ENCODE measurements at places on chromosomes 1 and 21. TPM values are rescaled to one million over a fixed set of nuclear protein-coding genes. Genes with fewer than 3 reads are reported as not detected.

Gene PEX11B
- total RNA-seq = 43.1 TPM

Gene CHIT1
- 0.07 TPM for total RNA-seq

Gene CFAP74
- not detected for total RNA-seq

Gene SPRR2G
- not detected for total RNA-seq

Gene LRRC71
- total RNA-seq = not detected

Gene RXFP4
- total RNA-seq = not detected

Gene LRRC53
- total RNA-seq = not detected

Gene WDR64
- total RNA-seq = not detected

Gene GJB4
- not detected for total RNA-seq

Gene GBP6
- 0.22 TPM for total RNA-seq

Gene THEM5
- not detected for total RNA-seq

Gene PYHIN1
- 23.9 TPM for total RNA-seq

Gene SPRR3
- total RNA-seq = not detected

Gene ADAMTS4
- 0.37 TPM for total RNA-seq

Gene CTSE
- not detected for total RNA-seq

Gene TMEM51
- total RNA-seq = 0.11 TPM

Gene C1orf185
- total RNA-seq = not detected

GRCh38 chr1:234554698-234555311 is 55.2 kb downstream of the IRF2BP2 start:
- no peaks in the 10 kb centered on the region for H3K27me3 ChIP-seq
- H3K27ac ChIP-seq = no peak overlapping the region
- no peak overlapping the region for H3K4me3 ChIP-seq
- H3K4me1 ChIP-seq = peaks cover 7% of the 10 kb centered on the region
- H3K36me3 ChIP-seq = no peaks in the 10 kb centered on the region

DNA sequence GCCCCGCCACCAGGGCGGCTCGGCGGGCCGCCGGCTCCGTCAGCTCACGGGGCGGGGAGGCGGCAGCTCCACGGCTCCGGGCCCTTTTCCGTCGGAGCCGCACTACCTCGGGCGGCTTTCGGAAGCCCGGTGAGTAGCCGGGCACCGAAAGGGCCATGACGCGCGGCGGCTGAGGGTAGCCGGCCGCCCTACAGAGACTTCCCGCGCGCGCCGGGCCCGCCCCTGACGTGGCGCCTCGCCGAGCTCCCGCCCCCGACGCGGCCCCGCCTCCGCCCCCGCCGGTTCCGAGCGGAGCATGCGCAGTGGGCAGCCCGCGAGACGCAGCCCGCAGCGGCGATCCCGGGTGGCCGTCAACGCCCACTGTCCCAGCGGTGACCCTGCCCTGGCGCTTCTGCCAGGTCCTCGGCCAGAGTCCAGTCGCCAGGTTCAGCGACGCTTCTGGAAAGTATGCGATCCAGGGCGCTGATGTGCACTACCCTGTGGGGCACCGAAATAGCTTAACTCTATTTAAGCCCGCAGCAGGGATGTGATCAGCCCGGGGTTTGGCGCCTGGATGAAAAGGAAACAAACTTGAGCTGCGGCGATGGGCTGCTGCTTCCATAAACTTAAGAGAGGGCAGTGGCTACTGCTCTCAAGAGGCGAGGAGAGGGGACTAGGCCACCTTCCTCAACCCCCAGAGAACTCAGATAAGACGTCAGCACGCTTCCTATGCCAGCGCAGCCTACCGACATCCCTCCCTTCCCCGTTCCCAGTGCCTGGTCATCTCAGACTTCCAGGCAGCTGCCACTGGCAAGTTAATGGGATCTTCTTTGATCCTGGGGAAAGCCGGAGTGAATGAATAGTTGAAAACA is at the start of gene DONSON:
Gene DONSON (minus strand): TSS at position 200 of the 851 bp plus-strand sequence. CDS start 43 bp downstream, at position 157.
- H3K4me3 ChIP-seq = peak within 1 kb of the TSS; percentile 97
- peak; percentile 86 for DNase-seq
- peaks cover 18% of the 10 kb centered on the region for H3K4me1 ChIP-seq
- H3K27ac ChIP-seq = peak within 1 kb of the TSS; percentile 83
- H3K27me3 ChIP-seq = no peaks in the 10 kb centered on the region

- DNase-seq = no peak
- no peak overlapping the region for H3K4me3 ChIP-seq
- H3K36me3 ChIP-seq = no peaks in the 10 kb centered on the region
- H3K27me3 ChIP-seq = no peaks in the 10 kb centered on the region
- H3K27ac ChIP-seq = no peak overlapping the region
- peaks cover 10% of the 10 kb centered on the region for H3K4me1 ChIP-seq
Observed at GRCh38 chr1:174198202-174198601, 38.9 kb downstream of the RABGAP1L start.

DNA sequence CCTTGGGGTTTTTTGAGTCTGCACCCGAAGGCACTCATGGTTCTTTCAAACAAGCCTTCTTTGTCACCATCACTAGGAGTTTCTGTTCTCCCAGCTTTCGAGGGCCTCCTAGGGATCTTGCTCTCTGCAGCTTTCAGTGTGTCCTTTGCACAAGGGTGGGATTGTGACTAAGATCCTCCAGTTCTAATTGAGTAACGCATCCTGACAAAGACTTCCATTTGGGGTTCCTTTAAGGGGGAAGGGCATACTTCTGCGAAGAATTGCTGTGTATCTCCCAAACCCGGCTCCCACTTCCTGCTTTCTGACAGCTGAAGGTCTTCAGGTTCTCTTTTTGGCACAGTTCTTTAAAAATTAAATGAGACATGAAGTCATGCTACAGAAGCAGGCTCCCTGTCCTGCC is 139.4 kb downstream of the EDEM3 start:
- no peak overlapping the region for H3K27ac ChIP-seq
- no peak for DNase-seq
- H3K36me3 ChIP-seq = no peaks in the 10 kb centered on the region
- H3K27me3 ChIP-seq = no peaks in the 10 kb centered on the region
- no peak overlapping the region for H3K4me3 ChIP-seq
- H3K4me1 ChIP-seq = no peaks in the 10 kb centered on the region

- H3K27me3 ChIP-seq = no peaks in the 10 kb centered on the region
- H3K27ac ChIP-seq = no peak overlapping the region
- H3K4me3 ChIP-seq = no peak overlapping the region
- peaks cover 23% of the 10 kb centered on the region for H3K36me3 ChIP-seq
- H3K4me1 ChIP-seq = no peaks in the 10 kb centered on the region
Observed at GRCh38 chr1:77706321-77706720, 23.9 kb upstream of the ZZZ3 start.

DNA sequence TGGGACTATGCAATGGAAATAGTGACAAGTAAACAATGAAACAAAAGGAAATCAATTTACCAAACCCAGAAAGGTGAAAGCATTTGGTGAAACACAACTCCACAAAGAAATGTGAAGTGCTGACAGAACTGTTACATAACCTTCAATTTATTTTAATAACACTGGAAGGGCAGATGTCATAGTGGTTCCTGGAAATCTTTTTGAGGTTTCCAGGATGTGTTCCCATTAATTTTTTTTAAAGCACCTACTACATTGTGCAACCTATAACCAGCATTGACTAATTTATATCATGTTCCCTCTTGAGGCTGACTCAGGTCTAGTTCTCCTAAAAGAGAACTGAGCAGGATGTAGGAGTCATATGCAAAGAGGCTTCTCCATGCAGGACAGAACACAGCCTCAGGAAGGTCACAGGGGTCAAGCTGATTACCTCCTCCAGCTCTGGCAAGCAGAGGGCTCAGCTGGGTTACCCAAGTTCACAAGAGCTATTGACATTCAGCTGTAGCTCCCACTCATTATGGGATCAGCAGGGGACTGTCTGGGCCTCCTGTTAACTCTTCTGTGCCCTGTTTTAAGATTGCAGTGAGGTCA is 157.1 kb upstream of the NRIP1 start:
- H3K4me1 ChIP-seq = no peaks in the 10 kb centered on the region
- no peak overlapping the region for H3K27ac ChIP-seq
- DNase-seq = no peak
- H3K4me3 ChIP-seq = no peak overlapping the region

DNA sequence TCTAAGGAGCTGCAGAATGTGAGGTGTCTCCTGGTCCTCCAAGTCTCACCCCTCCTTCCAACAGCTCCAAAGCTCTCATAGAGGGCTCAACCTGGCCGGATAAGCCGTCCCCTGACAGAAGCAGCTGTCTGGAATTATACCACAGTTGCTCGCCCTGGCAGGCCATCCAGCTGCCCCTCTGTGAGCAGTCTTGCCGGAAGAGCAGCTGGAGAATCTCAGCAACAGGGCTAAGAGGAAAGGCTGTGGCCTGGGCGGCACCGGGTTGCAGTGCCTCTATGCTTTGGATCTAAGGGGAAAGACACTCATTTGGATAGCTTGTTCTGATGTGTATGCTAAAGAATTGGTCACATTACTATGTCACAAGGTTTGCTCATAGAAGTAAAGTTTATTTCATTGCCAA is 12.4 kb downstream of the TMCC2 start:
- no peak overlapping the region for H3K4me3 ChIP-seq
- no peaks in the 10 kb centered on the region for H3K27me3 ChIP-seq
- no peak overlapping the region for H3K27ac ChIP-seq
- no peaks in the 10 kb centered on the region for H3K4me1 ChIP-seq
- no peak for DNase-seq
- no peaks in the 10 kb centered on the region for H3K36me3 ChIP-seq

- no peaks in the 10 kb centered on the region for H3K36me3 ChIP-seq
- no peak overlapping the region for H3K4me3 ChIP-seq
- no peak overlapping the region for H3K27ac ChIP-seq
- DNase-seq = no peak
- no peaks in the 10 kb centered on the region for H3K27me3 ChIP-seq
Observed at GRCh38 chr1:201259476-201260235, 23.6 kb upstream of the PKP1 start.

DNA sequence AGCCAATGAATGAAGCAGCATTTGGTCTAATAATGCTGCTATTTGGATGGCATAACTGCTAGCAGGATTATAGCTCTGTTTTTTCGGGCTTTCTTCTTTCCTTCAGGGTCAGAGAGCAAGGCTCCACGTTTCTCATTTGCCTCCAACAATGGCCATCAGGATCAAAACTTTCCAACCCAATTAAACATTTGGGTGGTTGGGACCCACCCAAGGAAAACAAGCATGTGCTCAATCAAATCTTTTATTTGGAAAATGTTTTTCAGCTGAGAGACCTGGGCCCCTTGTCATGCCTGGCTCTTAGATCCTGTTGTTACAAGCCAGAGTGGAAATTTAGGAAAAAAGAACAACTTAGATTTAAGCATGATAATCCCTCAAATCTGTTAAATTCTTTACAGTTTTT is 373.1 kb upstream of the USP24 start:
- no peak for DNase-seq
- no peaks in the 10 kb centered on the region for H3K36me3 ChIP-seq
- no peaks in the 10 kb centered on the region for H3K27me3 ChIP-seq

DNA sequence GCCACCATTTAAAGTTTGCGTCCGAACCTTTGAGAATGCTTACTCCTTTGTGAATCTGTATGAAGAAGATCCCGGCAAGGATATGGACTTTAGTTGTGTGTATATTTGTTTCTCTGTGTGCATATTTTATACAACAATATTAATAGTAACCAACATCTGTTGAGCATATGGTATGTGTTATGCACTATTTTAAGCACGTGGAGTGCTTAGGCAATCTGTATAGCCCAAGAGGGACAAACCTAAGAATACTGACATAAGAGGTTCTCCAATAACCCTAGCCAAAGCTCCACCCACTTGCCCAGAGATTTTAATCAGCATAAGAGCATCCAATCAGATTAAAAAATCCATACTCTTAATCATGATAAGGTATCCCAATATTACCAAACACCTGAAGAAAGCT is 92.7 kb downstream of the MAB21L3 start:
- no peaks in the 10 kb centered on the region for H3K4me1 ChIP-seq
- H3K36me3 ChIP-seq = no peaks in the 10 kb centered on the region
- no peak for DNase-seq

DNA sequence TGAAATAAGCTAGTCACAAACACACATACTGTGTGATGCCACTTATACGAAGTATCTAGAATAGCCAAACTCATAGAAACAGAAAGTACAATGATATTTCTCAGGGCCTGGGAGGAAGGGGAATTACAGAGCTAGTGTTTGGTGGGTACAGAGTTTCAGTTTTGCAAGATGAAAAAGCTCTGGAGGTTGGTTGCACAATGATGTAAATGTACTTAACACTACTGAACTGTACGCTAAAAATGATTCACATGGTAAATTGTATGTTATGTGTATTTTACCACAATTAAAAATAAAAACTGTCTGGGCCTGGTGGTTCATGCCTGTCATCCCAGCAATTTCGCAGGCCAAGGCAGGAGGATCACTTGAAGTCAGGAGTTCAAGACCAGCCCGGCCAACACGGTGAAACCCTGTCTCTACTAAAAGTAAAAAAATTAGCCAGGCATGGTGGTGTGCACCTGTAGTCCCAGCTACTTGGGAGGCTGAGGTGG is 15.3 kb upstream of the FHAD1 start:
- H3K27ac ChIP-seq = no peak overlapping the region
- H3K36me3 ChIP-seq = no peaks in the 10 kb centered on the region
- no peak overlapping the region for H3K4me3 ChIP-seq

- peaks cover 11% of the 10 kb centered on the region for H3K4me1 ChIP-seq
- no peaks in the 10 kb centered on the region for H3K27me3 ChIP-seq
- no peak for DNase-seq
- H3K27ac ChIP-seq = no peak overlapping the region
- H3K36me3 ChIP-seq = no peaks in the 10 kb centered on the region
- no peak overlapping the region for H3K4me3 ChIP-seq
Observed at GRCh38 chr1:192604979-192605620, 29.5 kb downstream of the RGS1 start.

DNA sequence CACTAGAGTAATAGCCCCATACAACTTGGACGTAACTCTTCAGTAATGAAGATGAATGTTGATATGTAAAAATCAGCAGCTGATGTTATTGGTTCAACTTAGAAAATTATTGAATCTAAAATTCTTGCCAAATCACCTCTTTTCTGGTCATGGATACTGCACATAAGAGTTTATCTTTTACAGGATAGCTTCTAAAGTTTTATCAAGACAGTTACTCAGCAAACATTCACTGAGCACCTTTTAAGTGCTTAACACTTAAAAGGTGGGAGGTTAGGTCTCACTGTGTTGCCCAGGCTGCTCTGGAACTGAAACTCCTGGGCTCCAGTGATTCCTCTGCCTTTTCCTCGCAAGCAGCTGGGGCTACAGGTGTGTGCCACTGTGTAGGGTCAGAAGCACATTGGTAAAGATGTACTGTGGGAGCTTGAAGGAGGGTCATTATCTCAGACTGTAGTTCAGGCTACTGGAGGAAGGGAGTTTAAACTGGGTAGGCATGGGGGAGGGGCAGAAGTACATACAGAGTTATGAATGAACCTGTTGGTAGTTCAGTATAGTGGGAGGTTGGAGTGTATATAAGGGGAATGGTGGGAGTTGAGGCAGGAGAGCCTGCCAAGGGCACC is 2.0 kb downstream of the MPZL1 start:
- no peaks in the 10 kb centered on the region for H3K36me3 ChIP-seq
- no peaks in the 10 kb centered on the region for H3K27me3 ChIP-seq
- H3K27ac ChIP-seq = no peak overlapping the region
- DNase-seq = no peak

- peaks cover 90% of the 10 kb centered on the region for H3K4me1 ChIP-seq
- DNase-seq = no peak
- no peak overlapping the region for H3K4me3 ChIP-seq
- H3K27ac ChIP-seq = no peak overlapping the region
- H3K27me3 ChIP-seq = no peaks in the 10 kb centered on the region
- peaks cover 10% of the 10 kb centered on the region for H3K36me3 ChIP-seq
Observed at GRCh38 chr1:226670073-226670472, 69.0 kb downstream of the ITPKB start.
